A549 (cell line): ENCODE measurements at places on chromosomes 6 and 20.

GRCh38 chr6:148771896-148772554 lies 25.2 kb downstream of the UST start:
- DNase-seq, result no peak

DNA sequence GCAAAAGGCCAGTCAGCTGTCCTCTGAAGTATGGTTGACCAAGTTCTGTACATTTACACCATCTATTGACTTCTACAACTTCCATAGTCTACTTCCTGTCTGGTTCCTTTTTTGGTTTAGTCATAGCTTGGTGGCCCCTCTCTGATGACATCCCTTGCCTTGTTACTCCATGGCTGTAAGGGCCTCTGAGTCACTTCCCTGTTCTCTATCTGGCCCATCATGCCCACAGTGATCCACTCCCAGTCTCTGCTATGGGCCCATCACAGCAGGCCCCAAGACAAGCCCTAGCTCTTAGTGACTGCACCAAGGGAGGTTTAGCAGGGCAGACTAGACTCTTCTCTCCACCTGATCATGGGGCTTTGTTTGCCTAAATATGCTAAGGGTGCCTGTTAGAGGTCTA lies 441.6 kb downstream of the HACE1 start:
- DNase-seq, result no peak

- no peak for DNase-seq
Observed at GRCh38 chr6:9428421-9429172, 986.3 kb downstream of the TFAP2A start.

DNA sequence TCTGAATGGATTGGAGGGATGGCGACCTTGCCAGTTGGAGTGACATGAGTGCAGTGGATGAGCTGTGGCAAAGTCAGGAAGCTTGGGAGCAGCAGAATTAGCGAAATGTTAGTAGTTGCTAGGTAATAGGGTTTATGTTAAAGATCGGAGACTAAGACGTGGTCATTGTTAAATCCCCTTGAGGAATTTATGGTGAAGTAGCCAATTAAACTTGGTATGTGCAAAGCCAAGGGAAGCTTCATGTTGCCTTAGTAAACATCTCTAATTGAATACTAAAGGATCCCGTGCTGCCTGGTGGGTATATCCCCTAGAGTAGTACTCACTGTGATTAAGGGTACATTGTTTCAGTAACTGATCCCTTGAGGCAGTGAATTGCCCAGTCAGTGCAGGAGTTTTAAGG lies 106.0 kb downstream of the PRIM2 start:
- no peak for DNase-seq

- DNase-seq, result no peak
Observed at GRCh38 chr6:53813801-53814200, 19.0 kb downstream of the LRRC1 start.

- no peak for DNase-seq
Observed at GRCh38 chr6:25875926-25876602, 2.0 kb upstream of the SLC17A3 start.

DNA sequence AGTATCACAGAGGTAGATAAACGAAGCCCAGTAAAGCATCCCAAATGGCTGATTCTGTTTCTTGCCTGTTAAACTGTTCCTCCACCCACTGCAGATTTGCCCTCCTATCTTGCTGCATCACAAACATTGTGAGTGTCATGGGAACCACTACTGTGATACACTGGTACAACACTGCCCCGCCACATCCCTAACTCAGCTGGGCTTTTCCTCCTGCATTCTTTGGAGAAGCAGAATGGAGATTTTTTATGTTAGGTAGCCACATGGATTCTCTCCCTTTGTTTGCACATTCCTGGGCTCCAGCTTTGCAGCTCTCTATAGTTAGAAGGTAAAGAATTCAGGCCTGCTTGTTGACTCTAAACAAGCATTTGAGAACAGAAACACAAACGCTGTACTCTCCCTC lies 234.1 kb downstream of the TMEM242 start:
- peak; percentile 13 for DNase-seq

DNA sequence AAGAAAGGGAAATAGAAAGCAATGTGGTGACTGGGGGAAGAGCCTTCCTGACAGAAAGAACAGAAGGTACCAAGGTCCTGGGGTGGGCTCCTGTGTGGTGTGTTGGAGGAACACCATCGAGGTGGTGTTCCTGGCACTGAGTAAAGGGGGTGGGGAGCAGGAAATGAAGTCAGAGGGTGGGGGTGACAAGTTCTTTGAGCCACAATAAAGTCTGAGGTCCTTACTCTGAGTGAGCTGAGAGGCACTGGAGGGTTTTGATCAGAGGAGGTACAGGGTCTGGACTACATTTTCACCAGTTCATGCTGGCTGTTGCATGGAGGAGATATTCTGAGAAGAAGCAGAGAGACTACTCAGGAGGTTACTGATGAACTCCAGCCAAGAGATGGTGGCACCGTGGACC lies 198.2 kb downstream of the GMPR start:
- no peak for DNase-seq
